A549 treated with Hydrocortisone at 1 μM for 4 hours (cell line): ENCODE measurements at places on chromosomes 6 and 20. TPM values are rescaled to one million over a fixed set of nuclear protein-coding genes. Genes with fewer than 3 reads are reported as not detected.

Gene B4GALT5
- total RNA-seq: 50.1 to 74.6 TPM (median 64.5 TPM) in 5 replicates

Gene MAS1
- not detected in 5 replicates for total RNA-seq

Gene SOX18
- total RNA-seq: 1.3 to 2.7 TPM (median 2.3 TPM) in 5 replicates

Gene DNMT3B
- total RNA-seq: 3.1 to 4.3 TPM (median 4.2 TPM) in 5 replicates

Gene HLA-G
- total RNA-seq: not detected in 5 replicates

Gene KIAA0408
- 5.3 to 7.5 TPM (median 5.6 TPM) in 5 replicates for total RNA-seq

Gene CD93
- total RNA-seq: not detected in 5 replicates

Gene ANGPT4
- 0.02 to 0.05 TPM (median 0.03 TPM) in 5 replicates for total RNA-seq

Gene SLC44A4
- 0.03 to 0.14 TPM (median 0.06 TPM) in 4 of 5 replicates, not detected in the other for total RNA-seq

Gene DEFB113
- not detected in 5 replicates for total RNA-seq

Gene LPIN3
- 10.9 to 14.4 TPM (median 13.7 TPM) in 5 replicates for total RNA-seq

Gene NEURL2
- 0.72 to 1.2 TPM (median 0.95 TPM) in 5 replicates for total RNA-seq

Gene MAN1A1
- 0.05 to 0.08 TPM (median 0.07 TPM) in 5 replicates for total RNA-seq

Gene SNAP25
- total RNA-seq: 13.5 to 19.1 TPM (median 17.8 TPM) in 5 replicates

Gene ANKRD66
- not detected in 5 replicates for total RNA-seq

Gene GMNN
- total RNA-seq: 59.9 to 61.8 TPM (median 60.8 TPM) in 5 replicates

Gene CST2
- total RNA-seq: 0.59 to 1.2 TPM (median 0.71 TPM) in 5 replicates

Gene UBE2V1
- 102 to 135 TPM (median 107 TPM) in 5 replicates for total RNA-seq

Gene PACRG
- total RNA-seq: 0.09 TPM in 1 of 5 replicates, not detected in the others
